CD4-positive, alpha-beta T cell treated with Interleukin-6 at 100 ng/mL for 8 hours (primary cell): ENCODE measurements at places on chromosomes 12 and 14.
A peak's percentile ranks its signal among the peaks of the same experiment; 100 is the strongest.

DNA sequence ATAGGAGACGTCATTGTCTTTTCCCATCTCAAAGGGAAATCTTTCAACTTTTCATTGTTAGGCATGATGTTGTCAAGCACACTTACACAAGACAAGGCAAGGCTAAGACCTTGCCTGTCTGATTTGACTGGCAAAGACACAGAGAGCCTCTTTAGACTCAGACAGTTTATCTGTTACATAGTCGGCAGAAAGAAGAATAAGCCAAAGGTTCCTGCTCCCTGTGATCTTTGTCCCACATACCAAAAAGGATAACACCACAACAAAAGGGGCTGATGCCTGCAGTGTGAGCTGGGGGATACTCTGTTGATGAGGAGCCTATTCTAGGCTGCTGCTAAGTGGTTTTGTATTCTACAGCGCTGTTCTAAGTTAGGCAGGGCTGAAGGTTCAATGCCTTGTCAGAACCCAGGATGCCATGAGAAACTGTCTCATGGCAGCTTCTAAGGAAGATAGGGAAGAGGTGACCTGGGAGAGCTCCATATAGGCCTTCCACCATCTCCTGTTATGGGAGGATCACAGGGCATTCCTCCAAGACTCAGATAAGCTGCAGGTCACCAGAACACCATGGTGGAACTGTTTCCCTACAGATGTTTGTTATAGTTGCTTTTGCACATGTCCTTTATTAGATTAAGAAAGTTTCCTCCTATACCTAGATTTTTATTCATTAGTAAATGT lies 12.7 kb downstream of the ERC1 start:
- no peak for DNase-seq

GRCh38 chr14:37197421-37198272 lies at the start of gene MIPOL1:
TSS of gene MIPOL1 (plus strand) at chr14:37197937. CDS start at chr14:37247889, 49,952 bp downstream.
- DNase-seq = no peak

GRCh38 chr12:4275016-4275869 lies 1.7 kb downstream of the CCND2 start:
- no peak for DNase-seq

GRCh38 chr14:72917094-72917802 lies 9.0 kb upstream of the DCAF4 start:
- no peak for DNase-seq

DNA sequence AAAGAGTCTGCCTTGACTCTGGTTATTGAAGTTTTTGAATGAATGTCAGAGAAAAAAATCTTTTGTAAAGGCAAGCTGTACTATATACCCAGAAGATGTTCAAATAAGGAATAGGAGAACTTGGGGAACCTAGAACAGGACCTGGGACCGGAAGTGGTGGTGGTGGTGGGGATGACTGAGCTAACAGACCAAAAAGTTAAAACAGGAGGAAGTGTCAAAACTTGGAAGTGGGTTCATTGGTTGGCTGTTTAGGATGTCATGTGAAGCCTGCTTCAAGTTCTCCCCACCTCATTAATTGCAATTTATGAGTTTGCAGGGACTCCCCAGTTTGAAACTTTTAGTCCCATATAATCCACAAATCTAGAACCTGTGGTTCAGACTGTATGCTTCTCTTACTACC lies 26.2 kb downstream of the PLXNC1 start:
- peak; percentile 32 for DNase-seq

DNA sequence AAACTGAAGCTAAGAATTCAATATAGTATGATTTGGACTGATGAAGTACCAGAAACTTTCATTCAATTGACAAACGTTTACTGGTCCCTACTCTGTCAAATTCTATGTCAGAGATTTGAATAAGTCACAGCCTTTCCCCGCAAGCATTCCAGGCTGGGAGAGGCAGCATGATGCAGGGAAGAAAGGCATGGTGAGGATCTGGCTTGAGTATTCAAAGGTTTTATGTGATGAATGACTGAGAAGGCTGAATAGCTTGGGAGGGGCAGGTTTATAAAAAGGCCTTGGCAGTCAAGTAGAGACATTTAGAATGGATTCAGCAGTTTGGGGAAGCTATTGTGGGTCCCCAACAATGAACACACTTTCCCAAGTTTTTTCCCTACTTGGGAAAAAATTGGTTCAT lies 431.8 kb downstream of the DPF3 start:
- no peak for DNase-seq

GRCh38 chr14:75832621-75833297 lies 149.0 kb downstream of the TGFB3 start:
- no peak for DNase-seq
